ENCODE measurements at places on chromosomes 16 and 17.

DNA sequence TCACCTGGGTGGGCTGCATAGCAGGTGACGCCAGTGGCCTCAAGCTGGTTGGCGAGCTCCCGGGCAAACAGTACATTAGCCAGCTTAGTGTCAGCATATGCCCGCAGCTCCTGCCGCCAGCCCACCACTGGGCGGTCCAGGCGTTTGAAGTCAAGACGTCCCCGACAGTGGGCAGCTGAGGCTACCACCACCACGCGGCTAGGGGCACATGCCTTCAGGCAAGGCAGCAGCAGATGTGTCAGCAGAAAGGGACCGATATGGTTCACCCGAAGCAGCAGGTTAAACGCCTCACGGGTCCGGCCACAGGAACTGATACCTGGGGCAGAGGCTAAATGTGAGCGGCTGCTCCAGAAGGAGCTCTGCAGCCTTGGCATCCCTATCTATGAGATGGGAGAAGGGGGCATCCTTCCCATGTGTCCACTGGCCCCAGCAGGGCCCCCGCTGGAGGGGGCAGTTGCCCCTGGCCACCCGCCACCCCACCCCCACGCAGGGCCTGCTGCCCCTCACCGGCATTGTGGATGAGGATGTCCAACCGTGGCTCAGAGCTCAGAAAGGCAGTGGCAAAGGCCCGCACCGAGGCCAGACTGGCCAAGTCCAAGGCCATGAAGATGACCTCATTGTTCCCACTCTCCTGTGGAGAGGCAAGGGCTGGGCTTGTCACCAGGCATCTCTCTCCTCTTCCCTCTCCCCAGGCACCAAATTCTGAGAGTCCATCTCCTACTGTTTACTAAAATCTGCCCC, 1.7 kb downstream of the DHRS13 start:
- DNase-seq, result no peak

- DNase-seq, result no peak
These were observed 184.7 kb downstream of the C16orf95 start for GRCh38 chr16:87132361-87133014.

DNA sequence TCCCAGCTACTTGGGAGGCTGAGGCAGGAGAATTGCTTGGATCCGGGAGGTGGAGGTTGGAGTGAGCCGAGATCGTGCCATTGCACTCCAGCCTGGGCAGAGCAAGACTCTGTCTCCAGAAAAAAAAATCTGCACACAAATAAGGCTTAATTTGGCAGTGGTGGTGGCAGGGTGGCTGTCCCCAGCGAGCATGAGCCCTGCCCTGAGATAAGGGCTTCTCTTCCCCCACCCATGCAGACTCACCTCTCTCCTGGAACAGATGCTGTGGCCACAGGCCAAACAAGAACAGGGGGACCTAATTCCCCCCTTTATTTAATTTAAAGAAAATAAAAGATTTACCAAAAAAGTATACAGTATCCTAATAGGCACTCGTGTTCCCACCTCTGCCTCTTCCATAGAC, 157.2 kb downstream of the RAB11FIP4 start:
- no peak for DNase-seq

GRCh38 chr17:47776330-47777197, 43.5 kb downstream of the TBX21 start:
- DNase-seq, result peak; percentile 16

DNA sequence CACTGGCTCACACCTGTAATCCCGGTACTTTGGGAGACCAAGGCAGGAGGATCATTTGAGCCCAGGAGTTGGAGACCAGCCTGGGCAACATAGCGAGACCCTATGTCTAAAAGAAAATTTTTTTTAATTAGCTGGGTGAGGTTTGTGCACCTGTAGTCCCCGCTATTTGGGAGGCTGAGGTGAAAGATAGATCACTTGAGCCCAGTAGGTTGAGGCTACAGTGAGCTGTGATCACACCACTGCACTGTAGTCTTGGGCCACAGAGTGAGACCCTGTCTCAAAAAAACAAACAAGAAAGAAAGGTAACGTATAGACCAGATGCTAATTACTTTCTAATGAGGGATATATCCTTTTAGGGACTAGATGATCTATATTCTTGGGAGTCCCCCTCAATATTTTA, 8.1 kb downstream of the NOL11 start:
- no peak for DNase-seq

- no peak for DNase-seq
These were observed 13.0 kb downstream of the CBX4 start for GRCh38 chr17:79826204-79826680.

- DNase-seq, result no peak
These were observed 5.0 kb upstream of the CCDC57 start for GRCh38 chr17:82217530-82218204.

GRCh38 chr17:80995131-80995530, 3.5 kb downstream of the CHMP6 start:
- no peak for DNase-seq

GRCh38 chr16:1398826-1399581, 15.5 kb downstream of the UNKL start:
- no peak for DNase-seq

DNA sequence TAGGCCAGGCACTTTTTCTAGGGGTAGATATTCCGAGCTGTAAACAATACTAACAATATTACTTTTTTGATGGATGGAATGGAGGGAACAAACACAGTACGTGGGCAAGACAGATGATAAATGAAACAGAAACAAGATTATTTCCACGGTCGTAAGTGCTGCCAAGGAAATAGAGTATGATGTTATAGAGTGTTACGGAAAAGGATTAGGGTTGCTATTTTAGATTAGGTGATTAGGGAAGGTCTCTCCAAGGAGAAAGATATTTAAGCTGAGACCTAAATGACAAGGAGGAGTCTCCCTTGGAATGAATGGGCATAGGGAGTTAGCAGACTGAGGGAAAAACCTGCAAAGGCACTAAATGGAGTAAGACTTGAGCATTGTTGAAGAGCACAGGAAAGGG, 8.3 kb downstream of the ADPRM start:
- DNase-seq, result no peak

GRCh38 chr16:69315486-69316311, 4.5 kb downstream of the VPS4A start:
- no peak for DNase-seq

DNA sequence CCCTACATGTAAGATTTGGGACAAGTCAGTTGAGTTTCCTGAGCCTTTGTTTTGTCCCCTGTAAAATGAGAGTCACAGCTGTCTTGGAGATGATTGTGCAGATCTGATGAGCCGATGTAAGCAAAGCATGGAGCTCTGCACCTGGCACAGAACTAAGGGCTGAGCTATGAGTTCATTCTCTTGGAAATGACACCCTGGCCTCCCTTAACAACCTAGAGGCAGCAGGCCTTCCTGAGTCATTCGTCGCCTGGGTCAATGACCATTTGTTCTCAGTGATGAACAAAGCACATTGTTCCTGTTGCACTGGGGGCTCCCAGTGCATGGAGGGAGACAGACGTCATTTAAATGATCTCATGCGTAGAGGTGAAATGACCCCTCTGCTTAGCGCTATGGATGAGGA, 62.8 kb upstream of the GCSH start:
- DNase-seq, result no peak

DNA sequence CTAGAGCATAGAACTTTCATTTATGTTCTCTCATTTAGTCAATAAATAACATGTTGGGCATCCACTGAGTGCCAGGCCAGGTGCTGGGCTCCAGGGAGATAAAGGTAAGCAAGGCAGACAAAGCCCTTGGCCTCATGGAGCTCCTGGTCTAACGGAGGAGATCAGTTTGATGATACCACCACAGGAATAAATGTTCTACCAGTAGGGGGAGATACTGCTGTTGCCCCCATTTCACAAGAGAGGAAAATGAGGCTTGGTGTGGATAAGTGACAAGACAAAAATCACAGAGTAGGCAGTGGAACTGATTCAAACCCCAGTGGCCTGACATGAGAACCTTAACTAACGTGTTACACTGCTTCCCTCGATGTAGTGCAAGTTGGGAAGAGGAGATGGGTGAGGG, 80.4 kb upstream of the ERCC4 start:
- no peak for DNase-seq

DNA sequence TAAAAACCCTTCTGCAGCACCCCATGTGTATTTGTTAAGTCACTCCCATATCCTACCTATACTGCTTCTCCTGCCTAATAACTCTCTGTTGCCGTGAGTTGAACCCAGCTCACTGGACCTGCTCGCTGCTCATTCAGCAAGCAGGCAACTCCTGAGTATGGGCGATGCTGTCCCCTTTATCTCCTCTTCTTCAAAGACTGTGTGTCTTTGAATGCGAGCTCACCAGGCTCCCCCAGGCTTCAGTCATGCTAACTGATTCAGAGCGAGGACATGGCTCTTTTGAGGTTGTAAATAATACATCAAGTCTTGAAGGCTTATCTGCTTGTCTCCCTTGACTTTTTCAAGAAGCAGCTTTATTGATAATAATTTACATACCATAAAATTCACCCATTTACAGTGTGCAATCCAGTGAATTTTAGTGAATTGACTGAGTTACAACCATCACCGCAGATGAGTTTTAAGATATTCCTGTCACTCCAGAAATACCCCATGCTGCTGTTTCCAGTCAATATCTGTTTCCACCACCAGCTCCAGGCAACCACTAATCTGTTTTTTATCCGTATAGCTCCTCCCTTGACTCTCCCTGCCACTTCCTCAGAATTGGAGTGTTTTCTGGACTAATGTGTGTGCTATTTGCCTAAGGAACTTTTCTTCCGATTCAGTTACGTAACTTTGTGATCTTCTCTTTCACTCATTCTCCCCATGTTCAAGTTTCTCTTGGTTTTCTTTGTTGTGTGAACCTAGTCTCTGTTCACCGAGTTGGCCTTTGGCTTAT, 132.2 kb downstream of the SPECC1 start:
- DNase-seq, result no peak

GRCh38 chr16:2520784-2521531, 787 bp downstream of the AMDHD2 start:
- peak; percentile 56 for DNase-seq

DNA sequence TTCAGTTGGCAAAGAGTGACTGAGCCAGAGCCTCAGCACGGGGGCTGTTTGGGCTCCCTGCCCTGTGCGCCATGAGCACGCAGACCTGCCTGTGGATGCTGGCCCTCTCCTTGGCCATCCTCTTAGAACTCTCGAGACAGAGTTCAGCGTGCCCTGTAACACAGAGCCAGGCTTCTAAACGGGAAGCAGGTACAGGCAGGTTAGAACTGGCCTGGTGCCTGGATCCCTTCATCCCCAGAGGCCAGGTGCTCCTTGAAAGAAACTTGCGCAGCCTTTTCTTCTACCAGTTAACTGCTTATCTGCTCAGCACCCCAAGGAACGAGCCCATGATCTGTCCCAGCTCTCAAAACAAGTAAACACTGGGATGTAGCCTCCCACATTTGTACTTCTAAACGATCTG, 6.9 kb downstream of the CCNF start:
- no peak for DNase-seq

GRCh38 chr17:57767561-57767960, 22.5 kb upstream of the CCDC182 start:
- no peak for DNase-seq

DNA sequence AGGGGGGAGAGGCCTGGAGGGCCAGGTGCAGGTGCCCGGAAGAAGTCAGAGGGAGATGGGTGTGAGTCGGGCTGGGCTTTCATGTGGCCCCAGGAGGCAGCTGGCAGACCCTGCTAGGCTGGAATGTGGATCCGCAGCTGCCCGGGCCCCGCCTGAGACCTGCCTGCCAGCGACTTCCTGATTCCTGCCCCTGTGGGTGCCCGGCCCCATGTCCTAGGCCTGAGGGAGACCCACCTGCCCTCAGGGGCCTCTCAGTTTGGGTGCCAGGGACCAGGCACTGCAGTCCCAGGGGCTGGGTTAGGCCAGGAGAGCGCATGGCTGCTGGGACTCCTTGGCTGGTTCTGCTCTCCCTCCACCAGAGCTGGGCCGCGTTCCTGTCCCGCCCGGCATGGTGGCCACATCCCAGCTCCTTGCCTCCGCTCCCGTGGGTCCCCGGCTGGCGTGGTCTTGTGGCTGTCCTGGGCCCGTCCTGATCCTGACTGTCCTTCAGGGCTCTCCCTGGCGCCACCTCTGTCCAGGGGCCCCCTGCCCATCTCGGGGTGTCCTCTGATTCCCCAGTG, 22.1 kb upstream of the SPNS2 start:
- DNase-seq, result no peak

DNA sequence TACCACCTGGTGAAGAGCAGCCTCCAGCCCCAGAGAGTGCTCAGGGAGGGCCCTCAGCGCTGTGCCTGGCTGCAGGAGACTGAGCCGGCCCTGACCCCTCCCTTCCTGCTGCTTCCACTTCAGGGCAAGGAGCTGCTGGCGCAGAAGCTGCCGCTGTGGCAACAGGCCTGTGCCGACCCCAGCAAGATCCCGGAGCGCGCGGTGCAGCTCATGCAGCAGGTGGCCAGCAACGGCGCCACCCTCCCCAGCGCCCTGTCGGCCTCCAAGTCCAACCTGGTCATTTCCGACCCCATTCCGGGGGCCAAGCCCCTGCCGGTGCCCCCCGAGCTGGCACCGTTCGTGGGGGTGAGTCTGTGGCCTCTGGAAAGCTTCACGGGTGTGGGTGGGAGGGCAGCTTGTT, 61.9 kb upstream of the PVALEF start:
- no peak for DNase-seq

- no peak for DNase-seq
These were observed 36.2 kb downstream of the KSR1 start for GRCh38 chr17:27492470-27492869.

GRCh38 chr17:40791787-40792436, 7.8 kb downstream of the KRT28 start:
- DNase-seq, result no peak

DNA sequence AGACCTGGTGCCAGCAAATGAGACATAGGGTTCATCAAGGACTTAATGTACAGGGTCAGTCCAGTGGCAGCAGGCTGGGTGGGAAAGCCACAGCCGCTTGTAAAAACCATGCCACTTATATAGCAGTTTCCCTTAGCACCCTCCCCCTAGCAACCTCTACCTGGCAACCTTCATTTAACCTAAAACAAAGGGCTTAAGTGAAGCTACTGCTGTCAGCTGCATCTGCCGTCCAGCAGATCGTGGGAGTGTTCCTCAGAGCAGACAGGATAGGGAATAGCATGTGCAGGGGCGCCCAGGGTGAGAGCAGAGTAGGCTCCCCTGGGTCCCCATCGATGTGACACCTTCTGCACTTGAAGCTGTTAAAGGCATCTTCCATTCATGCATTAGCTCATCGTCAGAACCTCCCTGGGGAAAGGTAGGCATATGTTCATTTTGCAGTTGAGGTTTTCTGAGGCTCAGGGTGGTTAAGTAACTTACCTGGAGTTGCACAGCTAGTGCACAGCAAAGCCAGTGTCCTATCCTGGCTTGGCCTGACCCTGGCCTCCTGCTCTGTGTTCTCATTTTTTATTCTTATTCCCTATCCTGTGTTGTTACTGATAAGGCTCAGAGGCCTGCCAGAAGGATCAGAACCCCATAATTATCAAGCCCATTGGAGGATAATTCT, 112.5 kb downstream of the SOCS1 start:
- DNase-seq, result no peak

DNA sequence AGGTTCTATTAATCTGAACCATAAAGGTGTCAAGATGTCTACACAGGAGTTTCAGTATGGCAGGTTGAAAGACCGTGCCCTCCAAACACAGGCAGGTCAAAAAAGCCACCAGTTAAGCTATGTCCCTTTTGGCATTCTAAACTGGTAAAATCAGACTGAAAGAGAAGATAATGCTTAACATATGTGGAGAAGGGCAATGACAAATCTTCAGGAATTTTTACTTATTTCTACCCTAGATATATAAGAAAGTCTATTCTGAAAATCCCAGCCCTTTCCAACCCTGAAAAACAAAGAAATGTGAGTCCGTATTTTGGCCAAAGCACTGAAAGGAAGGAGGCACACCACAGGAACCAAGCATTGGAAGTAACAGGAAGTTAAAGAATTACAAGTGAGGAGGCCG, 16.5 kb downstream of the AP1G1 start:
- no peak for DNase-seq
